ENCODE measurements at places on chromosomes 6 and 20. TPM values are rescaled to one million over a fixed set of nuclear protein-coding genes. Genes with fewer than 3 reads are reported as not detected.
A peak's percentile ranks its signal among the peaks of the same experiment; 100 is the strongest.

DNA sequence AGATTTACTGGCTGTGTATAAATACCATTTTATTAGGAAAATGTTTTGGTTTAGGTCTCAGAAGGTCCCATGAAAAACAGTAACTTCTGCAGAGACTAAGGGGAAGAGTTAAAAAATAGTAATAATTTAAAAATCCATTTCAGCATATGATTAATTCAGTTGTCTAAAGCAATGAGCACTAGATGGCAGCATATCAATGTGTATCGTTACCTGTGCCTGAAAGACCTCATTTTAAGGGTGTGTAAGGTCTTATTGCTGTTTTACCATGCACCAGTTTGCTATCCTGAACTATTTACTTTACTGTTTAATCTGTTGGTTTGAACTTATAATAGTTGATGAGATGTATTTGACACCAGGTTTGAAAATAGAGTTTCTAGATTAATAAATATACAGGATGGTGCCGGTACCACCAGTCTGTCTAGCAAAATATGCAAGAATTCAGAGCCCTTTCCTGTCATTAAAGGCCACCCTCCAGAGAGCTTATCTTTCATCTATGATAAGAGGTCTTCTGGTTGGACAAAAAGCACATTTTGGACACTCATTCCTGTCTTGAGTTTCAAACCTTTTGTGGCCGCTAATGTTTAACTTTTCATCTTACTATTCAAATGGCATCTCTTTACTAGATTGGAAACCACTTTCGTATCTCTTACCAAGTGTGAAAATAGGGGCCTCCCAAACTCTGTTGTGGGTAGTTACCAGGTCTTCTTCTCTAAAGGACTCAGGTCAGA lies 8.9 kb upstream of the AHI1 start:
- H3K27ac ChIP-seq, result no peak overlapping the region
- no peak overlapping the region for H3K4me3 ChIP-seq
- H3K27me3 ChIP-seq, result no peaks in the 10 kb centered on the region
- DNase-seq, result no peak

DNA sequence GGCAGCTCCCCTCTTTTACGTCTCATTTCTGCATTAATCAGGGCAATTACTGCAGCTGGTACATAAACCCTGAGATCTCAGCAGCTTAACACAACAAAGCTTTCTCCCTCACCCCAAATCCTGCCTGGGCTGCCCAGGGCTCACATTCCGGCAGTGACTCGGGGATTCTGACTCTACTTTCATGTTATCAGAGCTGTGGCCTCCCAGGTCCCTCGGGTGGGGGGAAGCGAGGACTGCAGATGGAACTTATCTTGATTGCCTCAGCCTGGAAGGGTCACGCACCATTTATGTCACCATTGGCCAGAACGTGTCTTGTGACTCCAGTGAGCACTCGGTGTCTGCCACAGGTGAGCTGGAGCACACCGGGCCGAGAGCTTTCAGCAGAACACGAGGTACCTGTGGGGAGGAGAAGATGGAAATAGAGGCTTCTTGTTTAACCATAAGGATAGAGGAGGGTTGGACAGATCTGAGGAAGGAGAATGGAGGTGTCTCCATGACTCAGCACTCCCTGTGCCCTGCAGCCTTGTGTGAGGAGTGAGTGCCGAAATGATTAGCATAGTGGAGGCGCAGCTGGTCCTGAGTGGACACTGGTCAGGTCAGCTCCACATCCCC lies 88.5 kb upstream of the EXOC2 start:
- no peaks in the 10 kb centered on the region for H3K36me3 ChIP-seq
- H3K27me3 ChIP-seq, result peaks cover 3% of the 10 kb centered on the region
- DNase-seq, result no peak
- H3K27ac ChIP-seq, result no peak overlapping the region

GRCh38 chr20:38405132-38405531 lies 30.0 kb downstream of the SNHG17 start:
- H3K27ac ChIP-seq, result no peak overlapping the region
- DNase-seq, result no peak
- no peaks in the 10 kb centered on the region for H3K27me3 ChIP-seq
- H3K4me1 ChIP-seq, result no peaks in the 10 kb centered on the region
- H3K4me3 ChIP-seq, result no peak overlapping the region
- peaks cover 2% of the 10 kb centered on the region for H3K36me3 ChIP-seq

NHLRC1 gene
- not detected for total RNA-seq

MARCKS gene
- 0.70 TPM for total RNA-seq

- H3K27ac ChIP-seq, result no peak overlapping the region
- H3K36me3 ChIP-seq, result no peaks in the 10 kb centered on the region
- no peaks in the 10 kb centered on the region for H3K27me3 ChIP-seq
- DNase-seq, result no peak
- no peak overlapping the region for H3K4me3 ChIP-seq
- no peaks in the 10 kb centered on the region for H3K4me1 ChIP-seq
These were observed 56.9 kb downstream of the FAM229B start for GRCh38 chr6:112144145-112144926.

IRF4 gene
- 20.8 TPM for total RNA-seq

GRCh38 chr20:9966966-9967365 lies 67.8 kb upstream of the ANKEF1 start:
- H3K4me1 ChIP-seq, result no peaks in the 10 kb centered on the region
- no peak overlapping the region for H3K27ac ChIP-seq
- no peak for DNase-seq
- H3K27me3 ChIP-seq, result peaks cover 5% of the 10 kb centered on the region

- H3K4me1 ChIP-seq, result no peaks in the 10 kb centered on the region
- H3K36me3 ChIP-seq, result no peaks in the 10 kb centered on the region
- no peak overlapping the region for H3K4me3 ChIP-seq
- peaks cover 12% of the 10 kb centered on the region for H3K27me3 ChIP-seq
These were observed 267.7 kb upstream of the RNF24 start for GRCh38 chr20:4283016-4283415.

- H3K4me1 ChIP-seq, result no peaks in the 10 kb centered on the region
- no peaks in the 10 kb centered on the region for H3K36me3 ChIP-seq
- H3K27ac ChIP-seq, result no peak overlapping the region
- H3K4me3 ChIP-seq, result no peak overlapping the region
These were observed 75.1 kb upstream of the MC3R start for GRCh38 chr20:56173438-56173837.

DNA sequence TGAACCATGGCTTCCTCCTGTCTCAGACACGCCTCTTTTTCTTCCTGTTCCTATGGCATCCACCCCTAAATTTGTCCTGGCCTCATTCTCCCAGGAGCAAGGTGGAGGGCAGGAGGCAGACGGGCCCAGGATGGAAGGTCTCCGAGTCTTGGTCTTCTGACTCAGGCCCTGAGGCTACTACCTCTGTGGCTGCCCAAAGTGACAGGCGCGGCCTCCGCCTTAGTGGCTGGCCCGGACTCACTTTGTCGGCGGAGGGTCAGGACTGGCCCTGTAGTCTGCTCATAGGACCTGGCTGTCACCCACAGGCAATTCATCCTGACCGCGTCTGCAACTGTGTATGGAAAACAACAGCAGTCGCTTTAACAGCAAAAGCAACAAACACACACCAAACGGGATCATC lies 263.1 kb upstream of the SUPT3H start:
- H3K4me3 ChIP-seq, result no peak overlapping the region
- no peak overlapping the region for H3K27ac ChIP-seq
- no peaks in the 10 kb centered on the region for H3K4me1 ChIP-seq
- H3K36me3 ChIP-seq, result no peaks in the 10 kb centered on the region
- DNase-seq, result no peak
- no peaks in the 10 kb centered on the region for H3K27me3 ChIP-seq

GRCh38 chr6:56814308-56814707 lies 140.6 kb upstream of the BEND6 start:
- no peak overlapping the region for H3K4me3 ChIP-seq
- no peaks in the 10 kb centered on the region for H3K4me1 ChIP-seq
- H3K36me3 ChIP-seq, result no peaks in the 10 kb centered on the region
- H3K27me3 ChIP-seq, result no peaks in the 10 kb centered on the region
- no peak overlapping the region for H3K27ac ChIP-seq

RNGTT gene
- total RNA-seq, result 12.4 TPM

DNA sequence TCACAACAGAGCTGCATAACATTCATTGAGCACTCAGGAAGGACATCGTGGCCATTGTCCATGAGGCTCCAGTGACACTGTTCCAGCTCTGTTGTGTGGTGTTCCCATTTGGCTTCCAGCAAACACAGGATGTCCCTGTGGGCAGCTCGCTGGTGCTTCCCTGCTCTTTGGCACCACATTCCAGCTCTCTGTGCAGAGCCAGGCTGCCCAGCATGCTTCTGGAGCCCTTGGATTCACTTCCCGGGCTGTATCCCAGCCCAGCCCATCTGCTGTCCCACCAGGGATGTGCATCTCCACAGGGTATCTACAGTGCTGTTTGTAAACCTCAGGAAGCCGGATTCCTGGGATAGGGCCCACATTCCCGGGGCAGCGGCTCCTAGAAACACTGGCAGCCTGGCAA lies 57.2 kb downstream of the CTCFL start:
- no peaks in the 10 kb centered on the region for H3K27me3 ChIP-seq
- DNase-seq, result no peak
- no peak overlapping the region for H3K27ac ChIP-seq
- H3K4me1 ChIP-seq, result no peaks in the 10 kb centered on the region
- no peaks in the 10 kb centered on the region for H3K36me3 ChIP-seq
- no peak overlapping the region for H3K4me3 ChIP-seq

GRCh38 chr6:11538052-11538818 lies 686 bp downstream of the TMEM170B start:
- H3K27me3 ChIP-seq, result no peaks in the 10 kb centered on the region
- H3K4me1 ChIP-seq, result peaks cover 14% of the 10 kb centered on the region
- H3K4me3 ChIP-seq, result peak overlapping the region; percentile 73

DNA sequence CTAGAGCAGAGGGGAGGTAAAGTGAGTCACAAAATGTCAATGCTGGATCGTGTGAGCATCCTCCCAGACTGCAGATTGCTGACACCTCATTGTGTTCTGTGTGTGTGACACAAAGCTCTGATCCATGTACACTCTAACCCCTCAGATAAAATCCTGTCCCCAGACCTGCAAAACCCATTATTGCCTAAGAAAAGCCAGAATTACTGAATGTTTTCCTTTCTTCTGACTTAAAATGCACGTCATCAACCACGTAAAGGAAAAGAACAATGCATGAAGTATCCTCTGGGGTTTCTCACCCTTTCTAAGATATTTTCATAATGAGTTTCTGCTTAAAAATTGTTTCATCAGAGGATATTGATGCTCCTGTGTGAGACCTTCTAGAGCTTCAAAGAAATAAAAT lies 218.0 kb upstream of the PREP start:
- no peaks in the 10 kb centered on the region for H3K4me1 ChIP-seq
- DNase-seq, result no peak
- no peak overlapping the region for H3K4me3 ChIP-seq
- no peak overlapping the region for H3K27ac ChIP-seq
- no peaks in the 10 kb centered on the region for H3K27me3 ChIP-seq
- H3K36me3 ChIP-seq, result no peaks in the 10 kb centered on the region

DNA sequence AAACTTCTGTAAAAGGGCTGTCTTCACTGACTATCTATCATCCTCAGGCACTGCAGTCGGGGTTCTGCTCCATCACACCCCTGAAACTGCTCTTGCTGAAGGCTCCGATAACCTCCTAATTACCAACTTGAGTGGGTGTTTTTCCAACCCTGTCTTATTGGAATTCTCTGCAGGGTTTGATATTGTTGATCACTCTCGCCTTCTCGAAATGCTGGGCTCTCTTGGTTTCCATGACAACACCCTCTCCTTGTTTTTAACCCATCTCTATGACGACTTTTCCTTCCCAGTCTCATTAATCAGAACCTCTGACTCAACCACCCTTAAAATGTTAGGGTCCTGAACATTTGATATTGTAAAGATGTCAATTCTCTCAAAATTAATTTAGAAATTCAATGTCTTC lies 39.4 kb upstream of the NNAT start:
- no peak overlapping the region for H3K27ac ChIP-seq
- no peaks in the 10 kb centered on the region for H3K4me1 ChIP-seq
- no peak overlapping the region for H3K4me3 ChIP-seq
- DNase-seq, result no peak
- H3K36me3 ChIP-seq, result no peaks in the 10 kb centered on the region
- H3K27me3 ChIP-seq, result no peaks in the 10 kb centered on the region

GRCh38 chr6:170444056-170444591 lies 109.0 kb downstream of the PSMB1 start:
- H3K4me1 ChIP-seq, result no peaks in the 10 kb centered on the region
- no peaks in the 10 kb centered on the region for H3K27me3 ChIP-seq
- no peak overlapping the region for H3K4me3 ChIP-seq
- no peak overlapping the region for H3K27ac ChIP-seq

DNA sequence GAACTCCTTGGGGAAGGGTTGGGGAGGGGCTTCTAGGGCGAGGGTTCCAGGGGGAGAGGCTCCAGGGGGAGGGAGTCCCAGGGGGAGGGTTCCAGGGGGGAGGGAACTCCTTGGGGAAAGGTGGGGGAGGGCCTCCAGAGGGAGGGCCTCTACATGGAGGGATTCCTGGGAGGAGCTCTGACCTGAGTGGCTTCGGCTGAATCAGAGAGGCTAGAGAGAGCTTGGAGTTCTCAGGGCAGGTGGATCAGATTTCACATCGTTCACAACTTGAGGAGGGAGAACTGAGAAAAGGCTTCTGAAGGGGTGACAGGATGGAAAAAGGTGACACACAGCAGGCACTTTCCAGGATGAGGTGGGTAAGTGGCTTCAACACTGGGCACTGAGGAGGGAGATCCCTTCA lies 49.1 kb downstream of the DAAM2 start:
- DNase-seq, result no peak
- no peaks in the 10 kb centered on the region for H3K36me3 ChIP-seq
- no peak overlapping the region for H3K27ac ChIP-seq
- no peaks in the 10 kb centered on the region for H3K4me1 ChIP-seq
- H3K4me3 ChIP-seq, result no peak overlapping the region

DNA sequence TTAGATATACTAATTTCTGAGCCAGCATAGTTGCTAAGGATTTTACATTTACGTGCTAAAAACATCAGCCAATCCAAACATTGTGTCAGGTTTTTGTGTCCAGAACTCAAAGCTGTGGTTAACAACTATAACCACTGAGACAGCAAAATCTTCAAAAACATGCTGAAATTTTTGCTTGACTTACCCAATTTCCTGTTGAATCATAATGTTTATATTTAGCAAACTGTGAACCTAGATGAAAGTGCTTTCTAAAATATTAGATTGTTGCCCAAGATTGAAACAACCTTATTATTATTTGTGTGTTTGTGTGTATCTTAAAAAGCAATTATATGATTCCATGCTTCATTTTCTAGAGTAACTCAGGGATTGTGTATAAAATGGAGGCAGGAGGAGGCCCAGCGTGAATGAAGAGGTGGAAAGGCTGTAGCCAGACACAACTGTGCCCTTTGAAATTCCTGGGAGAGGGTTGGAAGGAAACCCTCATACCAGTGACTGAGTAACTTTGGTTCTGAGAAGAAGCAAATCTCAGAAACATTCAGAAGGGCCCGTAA lies 48.0 kb downstream of the ARMC2 start:
- H3K4me1 ChIP-seq, result peaks cover 40% of the 10 kb centered on the region
- peak; percentile 87 for DNase-seq
- no peaks in the 10 kb centered on the region for H3K36me3 ChIP-seq

- H3K27me3 ChIP-seq, result no peaks in the 10 kb centered on the region
- DNase-seq, result no peak
- peaks cover 5% of the 10 kb centered on the region for H3K36me3 ChIP-seq
- no peak overlapping the region for H3K27ac ChIP-seq
- H3K4me1 ChIP-seq, result no peaks in the 10 kb centered on the region
- no peak overlapping the region for H3K4me3 ChIP-seq
These were observed 132.7 kb upstream of the SLC22A16 start for GRCh38 chr6:110609101-110609500.

NMBR gene
- not detected for total RNA-seq

CD24 gene
- not detected for total RNA-seq

HDGFL1 gene
- not detected for total RNA-seq

C20orf141 gene
- not detected for total RNA-seq

Data from CD4-positive, alpha-beta T cell (primary cell).